ENCODE measurements at places on chromosomes 6 and 20.
A peak's percentile ranks its signal among the peaks of the same experiment; 100 is the strongest.

- no peak for DNase-seq
These were observed 33.3 kb upstream of the SASH1 start for GRCh38 chr6:148309301-148309700.

DNA sequence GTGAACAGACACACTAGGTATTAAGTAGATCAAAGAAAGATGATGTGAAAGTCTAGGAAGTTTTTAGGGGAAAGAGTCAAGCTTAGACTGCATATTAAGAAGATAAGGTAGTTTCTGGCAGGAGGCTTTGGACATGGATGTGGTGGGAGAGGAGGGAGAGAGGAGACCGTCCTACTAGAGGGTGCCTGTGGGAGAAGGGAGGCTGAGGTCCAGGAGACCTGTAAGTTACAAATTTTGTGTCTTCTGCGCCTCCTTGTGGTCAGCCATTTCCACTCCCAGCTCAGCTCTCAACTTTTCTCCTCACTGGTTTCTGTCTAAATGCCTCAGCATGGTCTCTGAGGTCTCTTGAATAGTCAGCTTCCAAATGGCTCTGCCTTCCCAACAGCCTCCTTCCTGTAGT is 193.5 kb downstream of the UNC5CL start:
- DNase-seq = no peak

- no peak for DNase-seq
These were observed 237.2 kb downstream of the TFAP2A start for GRCh38 chr6:10177704-10178103.

GRCh38 chr6:69816026-69816425 is 19.2 kb upstream of the LMBRD1 start:
- DNase-seq = no peak

DNA sequence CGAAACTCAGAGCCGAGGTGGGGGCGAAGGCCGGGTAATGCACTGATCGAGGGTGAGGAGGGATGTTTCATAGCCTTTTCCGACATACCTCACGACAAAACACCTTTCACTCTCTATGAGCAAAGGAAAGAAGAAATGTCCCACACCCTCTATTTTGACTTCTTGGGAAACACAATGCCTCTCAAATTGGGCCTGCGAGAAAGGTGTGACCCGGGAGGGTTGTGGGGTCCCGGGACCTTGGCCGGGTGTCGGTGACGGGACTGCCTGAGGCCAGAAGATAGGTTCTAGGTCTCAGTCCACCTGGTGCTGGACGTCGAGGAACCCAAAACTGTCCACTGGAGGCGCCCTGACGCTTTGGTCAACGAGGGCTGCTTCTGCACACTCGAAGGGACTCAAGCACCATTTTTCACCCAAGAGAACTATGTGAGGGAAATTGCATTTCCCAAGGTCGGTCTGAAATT is 41.1 kb upstream of the OSTM1 start:
- peak; percentile 77 for DNase-seq

DNA sequence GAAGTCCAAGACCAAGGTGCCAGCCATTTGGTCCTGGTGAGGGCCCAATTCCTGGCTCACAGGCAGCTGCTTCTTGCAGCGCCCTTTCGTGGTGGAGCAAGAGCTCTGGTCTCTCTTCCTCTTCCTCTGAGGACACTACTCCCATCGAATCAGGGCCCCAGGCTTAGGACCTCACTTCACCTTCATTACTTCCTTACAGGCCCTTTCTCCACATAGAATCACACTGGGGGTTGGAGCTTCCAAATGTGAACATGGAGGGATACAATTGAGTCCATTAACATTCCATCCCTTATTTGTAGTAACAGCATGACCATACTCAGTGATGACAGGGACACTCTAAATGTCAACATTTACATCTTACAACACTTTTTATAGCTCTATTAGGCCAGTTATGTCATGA is 2.3 kb downstream of the RAMACL start:
- no peak for DNase-seq

Measured in SK-N-SH (cell line).